ENCODE measurements at places on chromosomes 11 and 22. TPM values are rescaled to one million over a fixed set of nuclear protein-coding genes. Genes with fewer than 3 reads are reported as not detected.
A peak's percentile ranks its signal among the peaks of the same experiment; 100 is the strongest.

- DNase-seq, result no peak
Measured at GRCh38 chr11:13120691-13121090, 111.6 kb downstream of the RASSF10 start.

DNA sequence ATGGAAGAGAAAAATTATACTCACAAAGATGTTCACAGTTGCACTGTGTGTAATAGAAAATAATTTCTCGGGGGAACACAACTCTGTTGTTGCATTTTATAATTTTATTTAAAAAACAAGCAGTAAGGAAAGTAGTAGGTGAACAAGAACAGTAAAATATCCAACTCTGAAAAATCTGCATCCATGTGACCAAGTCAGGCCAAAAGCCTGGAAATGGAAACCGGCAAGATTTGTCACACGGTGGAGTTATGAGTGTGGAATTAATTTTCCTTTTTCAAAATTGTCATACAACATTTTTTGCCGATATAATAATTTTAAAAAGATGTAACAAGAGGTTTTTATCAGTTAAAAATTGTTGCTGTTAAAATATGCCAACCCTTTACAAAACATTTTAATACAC lies 1421.5 kb downstream of the BRD1 start:
- DNase-seq, result no peak

DNA sequence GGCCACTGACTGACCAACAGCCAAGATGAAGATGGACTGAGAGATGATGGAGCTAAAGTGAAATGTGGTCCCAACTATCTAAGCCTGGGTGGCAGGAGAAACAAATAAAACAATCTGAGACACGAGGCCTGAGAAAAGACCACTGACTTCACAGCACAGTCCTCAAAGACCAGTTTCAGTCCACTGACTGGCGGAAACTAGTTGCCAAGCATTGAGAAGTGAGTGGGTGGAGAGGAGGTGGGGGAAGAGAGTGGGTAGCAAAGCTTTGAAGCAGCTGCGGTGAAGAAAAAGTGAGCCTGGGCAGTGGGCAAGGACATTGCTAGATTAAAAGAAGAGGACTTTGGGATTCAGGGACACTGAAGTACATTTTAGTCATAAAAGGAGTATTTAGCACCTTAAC lies 1.9 kb downstream of the MS4A1 start:
- no peak for DNase-seq

DNA sequence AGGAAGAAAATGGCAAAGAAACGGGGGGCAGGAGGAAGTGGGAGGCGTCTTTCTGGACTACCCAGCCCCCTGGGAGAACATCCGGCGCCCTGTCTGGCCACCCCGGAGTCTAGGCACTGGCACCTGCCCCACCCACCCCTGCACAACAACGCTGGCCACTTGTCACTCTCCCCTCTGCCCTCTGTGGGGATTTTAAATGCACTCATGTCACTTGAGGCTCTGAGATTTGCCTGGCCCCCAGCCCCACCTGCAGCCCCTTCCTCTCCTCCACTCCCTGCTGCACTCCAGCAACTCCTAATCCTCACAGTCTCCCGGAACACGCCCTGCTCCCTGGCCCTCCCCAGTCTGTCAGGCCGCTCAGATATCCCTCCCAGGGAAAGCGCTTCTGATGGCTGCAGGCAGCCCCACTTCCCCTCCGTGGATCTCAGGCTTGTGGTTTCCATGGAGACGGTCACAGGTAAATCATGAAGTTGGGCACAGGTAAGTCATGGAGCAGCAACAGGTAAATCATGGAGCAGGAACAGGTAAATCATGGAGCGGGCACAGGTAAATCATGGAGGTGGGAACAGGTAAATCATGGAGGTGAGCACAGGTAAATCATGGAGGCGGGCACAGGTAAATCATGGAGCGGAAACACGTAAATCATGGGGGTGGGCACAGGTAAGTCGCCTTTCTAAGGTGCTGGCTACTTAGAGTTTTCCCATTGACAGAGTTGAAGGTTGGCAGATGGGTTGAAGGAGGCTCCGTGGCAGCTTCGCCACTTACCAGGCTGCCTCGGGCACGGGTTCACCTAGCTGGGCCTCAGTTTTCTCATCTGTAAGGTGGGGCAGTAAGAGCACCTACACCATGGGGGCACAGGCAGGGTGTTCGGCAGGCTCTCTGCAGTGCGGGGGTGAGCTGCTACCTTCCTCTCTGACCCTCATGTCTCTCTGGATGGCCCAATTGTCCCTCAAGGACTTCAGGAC lies 79.0 kb upstream of the SHISAL1 start:
- DNase-seq, result peak; percentile 0

- peak; percentile 63 for DNase-seq
Measured at GRCh38 chr11:69637941-69638871, 2.8 kb upstream of the CCND1 start.

- peak; percentile 48 for DNase-seq
Measured at GRCh38 chr11:76380159-76380976, 564 bp downstream of the THAP12 start.

DNA sequence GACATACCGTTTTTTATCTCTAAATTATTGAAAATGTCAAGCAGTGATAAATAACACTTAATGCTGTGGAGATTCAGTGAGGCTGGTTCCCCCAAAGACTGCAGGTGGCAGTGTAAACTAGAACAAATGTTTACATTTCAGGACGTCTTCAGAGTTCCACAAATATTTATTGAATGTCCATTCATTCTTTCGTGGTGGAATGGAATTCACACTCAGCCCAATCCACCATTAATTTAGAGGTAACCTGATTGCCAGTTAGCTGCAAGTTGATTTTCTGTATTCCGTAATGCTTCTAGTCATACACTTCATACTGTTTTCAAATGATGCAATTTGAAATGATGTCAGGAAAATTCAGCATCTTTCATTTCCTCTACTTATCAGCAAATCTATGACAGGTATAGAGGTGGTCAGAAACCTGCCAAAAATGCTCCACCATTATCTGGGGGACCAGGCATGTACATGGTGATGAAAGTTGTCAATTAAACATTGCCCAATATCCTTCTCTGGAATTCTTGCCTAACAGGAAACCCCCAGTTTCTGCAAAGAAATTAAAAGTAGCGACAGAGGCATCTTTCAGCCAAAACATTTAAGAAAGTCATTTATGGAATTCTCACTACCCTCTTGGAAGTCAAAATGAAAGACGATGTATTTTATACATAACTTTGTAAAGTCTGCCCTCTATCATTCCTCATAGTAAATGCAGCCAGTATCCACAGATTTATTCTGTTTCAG lies 94.3 kb upstream of the BMAL1 start:
- DNase-seq, result no peak

DNA sequence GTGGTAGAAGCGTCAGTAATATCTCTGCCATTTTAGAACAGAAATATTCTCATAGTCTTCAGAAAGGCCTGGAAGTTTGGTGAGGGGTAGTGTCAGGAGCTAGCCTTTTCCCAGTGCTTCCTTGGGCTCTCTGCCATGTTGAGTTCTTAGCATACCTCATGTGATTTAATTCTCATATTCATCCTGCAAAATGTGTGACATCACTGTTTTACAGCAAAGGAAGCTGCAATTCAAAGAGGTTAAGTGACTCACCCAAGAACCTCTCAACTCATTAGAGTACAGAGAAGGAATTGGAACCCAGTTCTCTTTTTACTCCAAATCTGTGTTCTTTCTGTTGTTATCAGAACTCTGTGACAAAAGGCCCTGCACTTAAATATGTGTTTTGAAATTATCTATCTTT lies 72.1 kb downstream of the RNF169 start:
- DNase-seq, result no peak

DNA sequence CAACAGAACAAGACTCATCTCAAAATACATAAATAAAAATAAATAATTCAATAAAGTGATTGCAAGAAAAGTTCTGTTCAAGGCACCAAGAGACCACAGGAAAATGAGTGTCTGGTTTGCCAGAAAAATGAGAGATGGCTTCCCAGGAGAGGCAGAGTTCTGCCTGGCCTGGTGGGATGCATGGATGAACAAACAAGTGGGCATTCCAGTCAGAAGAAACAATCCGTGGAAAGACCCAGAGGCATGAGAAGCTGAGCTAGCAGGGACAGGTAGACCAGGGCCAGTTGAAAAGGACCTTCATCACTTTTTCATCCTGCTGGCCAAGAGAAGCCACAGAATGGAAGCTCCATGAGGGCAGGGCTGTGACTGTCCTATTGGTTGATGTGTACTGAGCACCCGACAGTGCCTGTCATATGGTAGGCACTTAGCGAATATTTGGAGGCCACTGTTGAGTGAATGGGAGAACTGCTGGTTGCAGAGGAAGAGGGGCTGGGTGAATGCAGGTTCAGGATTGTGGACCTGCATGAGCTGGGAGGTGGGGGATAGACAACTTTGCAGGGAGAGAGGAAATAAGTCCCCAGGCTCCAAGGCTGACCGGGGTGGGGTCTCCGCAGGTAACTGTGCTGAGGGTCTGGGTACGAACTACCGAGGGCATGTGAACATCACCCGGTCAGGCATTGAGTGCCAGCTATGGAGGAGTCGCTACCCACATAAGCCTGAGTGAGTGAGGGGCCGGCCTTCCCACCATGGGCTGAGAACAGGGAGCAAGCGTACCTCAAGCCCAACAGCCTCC lies 3.7 kb downstream of the F2 start:
- DNase-seq, result no peak

DNA sequence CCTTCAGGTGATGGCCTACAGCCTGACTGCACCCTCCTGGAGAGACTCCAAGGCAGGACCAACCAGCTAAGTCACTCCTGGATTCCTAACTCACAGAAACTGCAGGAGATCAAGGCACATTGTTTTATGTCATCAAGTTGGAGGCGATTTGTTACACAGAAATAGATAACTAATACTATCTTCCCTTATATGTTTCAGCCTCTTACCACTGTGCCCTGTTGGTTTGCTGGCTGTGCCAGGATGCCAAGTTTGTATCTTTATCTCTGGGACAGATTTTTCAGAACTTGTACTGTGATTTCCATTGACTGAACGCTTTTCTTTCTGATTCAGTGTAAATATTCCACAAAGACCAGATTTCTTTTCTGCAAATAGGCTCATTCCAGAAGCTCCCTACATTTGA lies 76.2 kb upstream of the OPCML start:
- DNase-seq, result no peak

GRCh38 chr22:24437741-24438328 lies 10.4 kb downstream of the ADORA2A start:
- no peak for DNase-seq

DNA sequence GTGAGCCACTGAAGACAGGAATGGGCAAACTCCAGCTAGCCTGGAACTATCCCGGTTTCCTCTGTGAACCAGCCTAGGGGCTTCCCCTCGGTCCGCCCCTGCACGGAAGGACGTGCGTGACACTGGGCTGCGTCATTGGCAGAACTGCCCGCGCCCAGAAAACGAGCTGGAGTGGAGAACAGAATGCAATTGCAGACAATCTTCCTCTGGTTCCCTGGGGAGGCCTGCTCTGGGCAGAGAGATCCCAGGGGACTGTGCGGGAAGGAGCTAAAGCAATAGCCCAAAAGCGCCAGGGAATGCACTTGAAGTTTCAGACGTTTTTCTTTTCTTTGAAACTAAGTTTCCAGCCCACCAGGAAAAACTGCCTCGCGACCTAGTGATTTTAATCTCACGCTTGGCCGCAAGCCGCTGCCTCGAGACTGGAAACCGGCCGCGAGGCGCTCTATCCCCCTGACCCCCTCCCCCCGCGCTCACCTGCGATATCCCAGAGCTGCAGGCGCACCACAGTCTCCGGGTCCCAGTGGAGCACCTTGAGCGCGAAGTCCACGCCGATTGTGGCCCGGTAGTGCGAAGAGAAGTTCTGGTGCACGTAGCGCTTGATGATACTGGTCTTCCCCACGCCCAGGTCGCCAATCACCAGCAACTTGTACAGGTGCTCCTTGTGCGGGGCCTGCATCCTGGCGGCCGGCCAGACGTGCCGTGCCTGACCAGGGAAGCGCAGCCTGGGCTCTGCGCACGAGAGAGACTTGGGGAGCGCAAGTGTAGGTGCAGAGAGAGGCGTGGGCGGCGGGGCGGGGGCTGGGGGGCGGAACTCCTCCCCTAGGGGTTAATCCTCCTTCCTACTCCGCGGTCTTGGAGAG lies at the start of gene RAB38:
TSS of gene RAB38 (minus strand) at position 735 of the 860 bp plus-strand sequence. CDS start at position 676, 59 bp downstream.
- DNase-seq, result peak; percentile 56

GRCh38 chr11:44282620-44283019 lies 27.3 kb downstream of the ALX4 start:
- no peak for DNase-seq

Gene INPPL1
- total RNA-seq, result 125 TPM

Gene MMP12
- total RNA-seq, result not detected
